Stimulated activated CD4-positive, alpha-beta T cell treated with anti-CD3 and anti-CD28 coated beads, TNF-alpha, amount 100 ng/mL, for 24 hours (primary cell): ENCODE measurements at places on chromosomes 2 and 18.

GRCh38 chr2:1348789-1349188 lies 64.5 kb upstream of the TPO start:
- no peak for DNase-seq

DNA sequence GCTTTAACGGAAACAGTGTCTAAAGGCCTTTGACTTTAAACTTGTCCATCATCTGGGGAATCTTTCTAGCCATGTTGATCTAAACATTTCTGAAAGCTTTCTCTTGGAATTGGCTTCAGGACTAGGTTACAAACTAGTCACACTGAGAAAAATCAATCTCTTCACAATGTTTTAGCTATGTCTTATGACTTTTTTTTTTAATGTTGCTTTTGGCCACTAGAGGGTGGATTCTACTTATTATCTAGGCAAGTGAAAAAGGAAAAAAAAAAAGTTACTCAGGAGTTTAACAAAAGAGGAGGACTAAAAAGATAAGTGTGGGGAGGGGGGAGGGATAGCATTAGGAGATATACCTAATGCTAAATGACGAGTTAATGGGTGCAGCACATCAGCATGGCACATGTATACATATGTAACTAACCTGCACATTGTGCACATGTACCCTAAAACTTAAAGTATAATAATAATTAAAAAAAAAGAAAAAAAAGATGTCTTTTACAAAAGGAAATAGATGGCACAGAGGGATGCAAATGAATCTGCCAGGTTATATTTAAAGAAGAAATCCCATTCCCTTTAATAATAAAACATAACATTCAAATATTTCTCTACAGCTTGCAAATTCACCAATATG lies 160.4 kb upstream of the PID1 start:
- DNase-seq, result no peak

- DNase-seq, result no peak
Measured at GRCh38 chr18:22538426-22538825, 120.7 kb upstream of the CTAGE1 start.

DNA sequence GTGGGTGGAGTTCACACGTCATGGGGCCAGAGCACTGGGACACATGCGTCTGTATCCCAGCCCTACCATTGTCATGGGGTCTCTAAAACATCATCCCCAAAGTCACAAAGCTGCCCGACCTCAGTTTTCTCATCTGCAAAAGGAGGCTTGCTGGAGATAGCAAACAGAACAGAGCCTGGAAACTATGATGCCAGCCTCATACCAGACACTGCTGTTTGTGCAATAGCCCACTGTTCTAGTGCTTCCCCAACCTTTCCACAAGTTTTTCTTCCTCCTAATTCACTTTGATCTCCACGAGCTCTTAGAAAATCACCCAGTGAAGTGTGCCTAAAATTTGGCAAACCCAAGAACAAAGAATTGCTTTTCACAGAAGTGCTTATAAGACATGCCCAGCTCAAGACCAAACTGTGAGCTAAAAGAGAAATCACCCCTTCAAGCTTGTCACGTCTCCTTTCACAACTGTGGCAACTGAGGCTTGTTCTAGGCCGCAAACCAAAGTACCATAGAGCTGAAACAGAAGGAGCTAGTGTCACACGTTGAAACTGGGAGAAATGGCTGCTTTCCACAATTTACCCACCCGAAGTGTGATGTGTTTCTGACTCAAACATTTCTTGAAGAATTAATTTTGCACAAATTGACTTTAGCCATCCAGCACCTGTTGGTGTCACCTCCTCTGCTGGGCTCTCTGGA lies 162.7 kb upstream of the ID2 start:
- no peak for DNase-seq

- DNase-seq, result no peak
Measured at GRCh38 chr18:79208906-79209305, 139.7 kb downstream of the ATP9B start.

DNA sequence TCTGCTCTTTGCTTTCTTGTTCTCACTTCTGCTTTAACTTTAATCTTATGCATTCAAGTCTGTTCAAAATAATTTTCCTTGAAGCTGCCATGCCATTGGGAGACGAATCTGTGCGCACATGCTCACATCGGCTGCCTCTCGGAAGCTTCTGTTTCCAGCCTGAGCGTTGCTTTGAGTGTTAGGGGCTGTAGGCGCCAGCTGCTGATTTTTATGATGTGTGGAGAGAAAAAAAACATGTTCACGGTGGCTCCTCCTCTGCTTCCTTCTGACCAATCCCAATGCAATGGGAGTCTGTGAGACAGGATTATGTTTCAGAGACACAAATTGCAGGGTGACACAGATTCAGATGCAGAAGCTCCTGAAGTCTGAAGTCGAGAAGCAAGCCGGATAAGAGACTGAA lies at the start of gene MC4R:
Gene MC4R (minus strand): TSS at position 180 of the 400 bp plus-strand sequence. CDS start 426 bp downstream, outside the sequence.
- DNase-seq, result no peak

GRCh38 chr2:143524559-143525401 lies 395.6 kb downstream of the ARHGAP15 start:
- DNase-seq, result no peak

DNA sequence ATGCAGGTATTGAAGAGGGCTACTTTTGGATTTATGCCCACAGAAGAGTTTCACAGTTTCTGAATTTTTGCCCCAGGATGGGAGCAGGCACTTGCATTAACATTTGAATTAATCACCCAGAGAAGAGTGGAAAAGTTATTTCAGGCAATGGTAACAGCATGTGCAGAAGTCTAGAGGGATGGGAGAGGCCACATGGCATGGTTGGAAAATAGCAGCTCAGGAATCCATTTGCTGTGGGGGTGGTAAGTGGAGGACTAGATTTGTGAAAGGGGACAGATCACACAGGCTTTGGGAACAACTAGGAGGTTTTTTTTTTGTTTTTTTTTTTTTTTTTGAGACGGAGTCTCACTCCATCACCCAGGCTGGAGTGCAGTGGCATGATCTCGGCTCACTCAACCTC lies 65.2 kb downstream of the NEDD4L start:
- no peak for DNase-seq

DNA sequence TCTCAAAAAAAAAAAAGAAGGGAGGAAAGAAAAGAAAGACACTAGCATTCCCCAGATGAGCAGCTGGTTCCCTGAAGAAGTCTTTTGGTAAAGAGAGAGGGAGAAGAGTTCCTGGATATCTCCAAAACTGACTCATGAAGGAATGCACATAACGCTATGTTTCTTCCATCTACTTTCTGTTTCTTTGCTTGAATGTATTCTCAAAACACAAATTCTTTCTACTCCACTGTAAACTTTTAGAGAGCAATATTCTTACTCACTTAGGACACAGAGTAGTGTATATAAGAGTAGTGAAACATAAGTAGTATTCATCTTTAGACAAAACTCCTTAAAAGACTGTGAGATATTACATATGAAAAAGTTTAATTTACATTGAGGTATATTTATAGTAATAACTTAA lies 64.2 kb downstream of the TRIP12 start:
- no peak for DNase-seq

DNA sequence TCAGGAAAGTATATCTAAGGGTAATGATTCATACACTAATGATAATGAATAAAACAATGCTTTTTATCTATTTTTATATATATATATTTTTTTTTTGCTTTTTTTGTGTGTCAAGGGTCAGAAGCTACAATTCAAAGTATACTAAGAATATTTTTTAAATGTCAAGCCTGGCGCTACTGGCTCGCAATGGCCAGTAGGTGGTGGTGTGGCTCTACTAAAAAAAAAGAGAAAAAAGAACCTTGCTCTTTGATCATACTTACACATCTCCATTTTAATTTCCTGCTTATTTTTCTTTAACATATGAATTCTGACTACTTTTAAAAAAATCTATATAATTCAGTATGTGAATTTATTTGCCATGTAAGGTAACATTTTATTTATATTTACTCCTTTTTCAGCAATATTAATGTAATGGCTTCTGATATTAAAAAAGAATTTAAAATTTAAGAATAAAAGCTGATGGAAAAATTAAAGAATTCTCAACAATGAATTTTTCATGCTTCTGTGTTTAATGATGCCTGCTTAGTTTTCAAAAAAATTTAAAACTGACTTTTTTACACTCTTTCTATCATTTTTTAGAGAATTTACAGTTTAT lies 232.9 kb downstream of the GULP1 start:
- DNase-seq, result no peak

DNA sequence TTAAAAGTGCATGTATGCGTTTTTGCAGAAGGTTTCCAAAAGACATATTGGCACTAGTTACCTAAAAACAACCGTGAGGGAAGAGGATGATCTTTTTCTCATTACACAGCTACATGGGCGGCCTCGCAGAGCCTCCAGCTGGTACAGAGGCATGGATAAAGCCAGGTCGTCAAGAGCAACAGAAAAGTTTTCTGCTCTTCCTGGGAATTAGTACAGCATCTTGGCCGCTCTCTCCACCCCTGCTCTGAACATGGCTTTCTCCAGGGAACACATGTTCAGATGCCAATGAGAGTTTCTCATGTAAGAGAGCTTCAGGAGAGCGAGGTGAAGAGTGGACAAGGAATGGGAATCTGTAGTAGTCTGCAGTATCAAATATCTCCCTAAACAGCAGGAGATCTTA lies 108.4 kb downstream of the ZEB2 start:
- DNase-seq, result no peak

- no peak for DNase-seq
Measured at GRCh38 chr2:1758171-1758570, 13.9 kb upstream of the PXDN start.

DNA sequence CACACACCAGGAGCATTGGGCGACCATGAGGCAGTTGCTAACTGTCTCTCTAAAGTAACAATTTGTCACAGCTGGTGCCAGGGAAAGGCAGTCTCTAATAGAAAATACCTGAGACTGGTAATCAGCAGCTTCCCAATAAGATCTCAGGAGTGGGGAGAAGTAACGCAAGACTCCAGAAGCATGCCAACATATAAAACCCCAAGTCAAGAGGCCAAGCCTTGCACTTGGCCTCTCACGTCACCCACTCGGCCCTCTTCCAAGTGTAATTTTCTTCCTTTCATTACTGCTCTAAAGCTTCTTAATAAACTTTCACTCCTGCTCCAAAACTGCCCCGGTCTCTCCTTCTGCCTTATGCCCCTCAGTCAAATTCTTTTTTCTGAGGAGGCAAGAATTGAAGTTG lies 455.6 kb upstream of the ACVR2A start:
- no peak for DNase-seq

DNA sequence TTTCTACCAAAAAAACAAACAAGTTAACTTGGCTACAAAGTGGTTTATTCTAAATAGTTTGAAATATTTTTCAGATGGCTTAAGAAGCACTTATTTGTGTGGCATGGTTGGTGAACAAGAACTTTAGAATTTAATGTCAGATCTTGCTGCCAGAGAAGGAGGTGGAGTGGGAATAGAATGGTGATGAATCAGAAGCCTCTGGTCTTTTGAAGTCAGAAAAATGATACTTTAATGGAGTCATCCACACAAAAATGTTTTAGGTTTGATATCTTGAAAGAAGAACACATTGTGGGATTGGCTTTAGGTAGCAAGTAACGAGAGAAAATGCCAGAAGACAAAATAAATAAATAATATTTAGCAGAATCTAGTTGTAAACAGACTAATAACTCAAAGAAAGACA lies 243.1 kb upstream of the FANCL start:
- no peak for DNase-seq

GRCh38 chr2:23327887-23328286 lies 57.1 kb upstream of the KLHL29 start:
- no peak for DNase-seq

DNA sequence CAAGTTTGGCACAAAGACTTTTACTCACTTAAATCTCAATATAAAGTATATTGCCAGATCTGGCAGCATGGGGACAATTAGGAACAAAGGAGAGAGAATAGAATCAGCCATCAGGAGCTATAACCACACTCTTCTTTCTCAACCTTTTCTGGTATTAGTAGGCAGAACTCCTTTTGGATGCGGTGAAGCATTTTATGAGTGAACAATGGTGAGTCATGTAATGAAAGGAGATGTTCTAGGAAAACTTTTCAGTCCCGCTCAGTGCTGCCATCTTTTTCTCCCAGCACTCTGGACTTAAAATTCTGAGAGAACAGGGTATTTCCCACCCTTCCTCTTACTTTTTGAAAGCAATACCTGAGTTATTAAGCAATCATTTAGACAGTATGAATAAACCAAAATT lies 32.2 kb downstream of the PLEKHA3 start:
- no peak for DNase-seq

DNA sequence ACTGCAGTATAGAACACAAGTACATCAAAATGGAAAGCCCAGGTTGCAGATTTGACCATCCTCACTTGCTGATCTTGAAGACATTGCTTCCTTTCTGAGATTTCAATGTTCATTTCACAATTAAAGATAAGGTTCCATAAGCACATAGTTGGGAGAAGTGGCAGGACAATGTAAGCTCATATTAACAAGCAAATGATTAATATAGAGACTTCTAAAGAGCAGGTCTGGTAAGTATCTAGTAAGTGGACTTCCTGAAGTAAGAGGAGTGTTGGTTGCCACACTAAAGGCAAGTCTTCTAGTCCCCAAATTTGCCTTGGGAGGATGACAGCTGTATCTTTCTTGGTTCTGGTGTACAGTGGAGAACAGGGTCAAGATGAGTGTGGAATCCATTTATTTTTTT lies 1.4 kb upstream of the PTPRM start:
- DNase-seq, result no peak

DNA sequence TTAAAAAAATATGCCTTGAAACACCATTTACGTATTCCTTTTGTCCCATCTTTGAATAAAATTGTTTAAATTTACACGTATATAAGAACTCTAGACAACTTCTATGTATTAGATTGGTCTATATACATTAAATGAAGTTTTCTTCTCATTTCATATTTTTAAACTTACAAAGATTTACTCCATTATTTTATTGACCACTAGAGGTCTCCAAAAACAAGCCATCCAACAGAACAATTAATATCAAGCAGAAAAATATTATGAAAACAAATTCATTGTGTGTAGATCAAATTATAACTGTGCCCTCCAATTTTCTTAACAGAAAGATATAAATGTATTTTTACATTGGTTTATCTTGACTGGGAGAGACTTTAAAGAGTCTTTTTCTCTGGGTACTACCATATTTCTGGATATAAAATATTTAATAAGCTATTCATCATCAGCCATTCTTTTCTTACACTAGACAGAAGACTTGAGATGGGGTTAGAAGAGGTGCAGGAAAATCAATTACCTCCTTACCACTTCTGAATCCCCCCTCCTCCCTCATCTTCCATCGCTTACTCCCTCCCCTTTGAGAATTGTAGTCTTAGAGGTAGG lies 66.5 kb downstream of the DPP4 start:
- DNase-seq, result no peak

- DNase-seq, result no peak
Measured at GRCh38 chr2:159444754-159445153, 158.3 kb upstream of the WDSUB1 start.

GRCh38 chr2:128300151-128301020 lies 18.3 kb downstream of the HS6ST1 start:
- DNase-seq, result no peak

- no peak for DNase-seq
Measured at GRCh38 chr2:130766037-130766436, 10.7 kb downstream of the AMER3 start.

- DNase-seq, result no peak
Measured at GRCh38 chr2:112794841-112795240, 10.5 kb upstream of the IL1A start.
